Aortic smooth muscle cell (primary cell): ENCODE measurements at places on chromosomes 16 and 17. TPM values are rescaled to one million over a fixed set of nuclear protein-coding genes. Genes with fewer than 3 reads are reported as not detected.

The BORCS6 gene
- total RNA-seq: 6.1 and 7.4 TPM in 2 replicates

The KRTAP9-4 gene
- total RNA-seq: not detected in 2 replicates

The ZP2 gene
- total RNA-seq: not detected in 2 replicates

The GNGT2 gene
- total RNA-seq: 0.25 and 0.66 TPM in 2 replicates

The ZNF778 gene
- 7.8 and 13.7 TPM in 2 replicates for total RNA-seq

The SPN gene
- total RNA-seq: not detected in 2 replicates

The SCARF1 gene
- total RNA-seq: 2.3 and 4.4 TPM in 2 replicates

The KCNAB3 gene
- total RNA-seq: 0.13 and 0.25 TPM in 2 replicates

The TRPV2 gene
- total RNA-seq: 34.3 and 40.8 TPM in 2 replicates

The UBALD2 gene
- 3.4 and 3.9 TPM in 2 replicates for total RNA-seq

The CRHR1 gene
- total RNA-seq: not detected in 2 replicates

The TEKT5 gene
- 0.12 TPM in 1 of 2 replicates, not detected in the other for total RNA-seq

The WNT3 gene
- 0.44 and 0.66 TPM in 2 replicates for total RNA-seq

The BCL6B gene
- total RNA-seq: 3.4 and 7.3 TPM in 2 replicates

The NUPR1 gene
- 22.1 and 37.0 TPM in 2 replicates for total RNA-seq

The HSPB9 gene
- not detected in 2 replicates for total RNA-seq
